ENCODE measurements at places on chromosomes 1 and 21.

- no peak for DNase-seq
Observed at GRCh38 chr1:174114788-174115448, 44.4 kb upstream of the RABGAP1L start.

- no peak for DNase-seq
Observed at GRCh38 chr1:18949686-18950400, 6.6 kb downstream of the IFFO2 start.

DNA sequence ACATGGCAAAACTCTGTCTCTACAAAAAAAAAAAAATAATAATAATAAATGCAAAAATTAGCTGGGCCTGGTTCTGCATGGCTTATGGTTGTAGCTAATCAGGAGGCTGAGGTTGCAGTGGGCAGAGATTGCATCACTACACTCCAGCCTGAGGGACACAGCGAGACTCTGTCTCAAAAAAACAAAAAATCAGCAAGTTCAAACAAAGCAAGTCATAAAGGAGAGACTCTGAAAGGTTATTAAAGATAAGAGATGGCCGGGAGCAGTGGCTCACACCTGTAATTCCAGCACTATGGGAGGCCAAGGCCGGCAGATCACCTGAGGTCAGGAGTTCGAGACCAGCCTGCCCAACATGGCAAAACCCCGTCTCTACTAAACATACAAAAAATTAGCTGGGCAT lies 28.8 kb downstream of the COP1 start:
- no peak for DNase-seq

- no peak for DNase-seq
Observed at GRCh38 chr1:158016651-158017335, 23.3 kb downstream of the KIRREL1 start.

- no peak for DNase-seq
Observed at GRCh38 chr1:117821774-117822482, 107.5 kb downstream of the GDAP2 start.

GRCh38 chr1:76066394-76066793 lies 8.2 kb upstream of the ST6GALNAC3 start:
- DNase-seq: no peak

- DNase-seq: no peak
Observed at GRCh38 chr1:244297616-244298015, 154.1 kb downstream of the ADSS2 start.

DNA sequence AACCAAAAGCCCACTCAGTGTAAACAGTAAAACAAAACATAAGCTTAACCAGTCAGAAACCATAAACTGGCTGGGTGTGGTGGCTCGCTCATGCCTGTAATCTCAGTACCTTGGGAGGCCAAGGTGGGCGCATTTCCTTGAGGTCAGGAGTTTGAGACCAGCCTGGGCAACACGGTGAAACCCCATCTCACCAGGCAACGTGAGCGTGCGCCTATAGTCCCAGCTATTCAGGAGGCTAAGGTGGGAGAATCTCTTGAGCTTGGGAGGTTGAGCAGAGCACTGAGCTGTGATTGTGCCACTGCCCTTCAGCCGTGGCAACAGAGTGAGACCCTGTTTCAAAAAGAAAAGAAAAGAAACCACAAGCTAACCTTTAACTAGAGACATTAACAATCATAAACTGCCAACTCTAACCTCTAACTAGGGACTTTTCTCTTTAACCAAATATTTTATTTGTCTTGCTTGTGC lies 13.1 kb upstream of the PRRC2C start:
- no peak for DNase-seq

- no peak for DNase-seq
Observed at GRCh38 chr1:197967066-197967465, 49.9 kb downstream of the LHX9 start.

DNA sequence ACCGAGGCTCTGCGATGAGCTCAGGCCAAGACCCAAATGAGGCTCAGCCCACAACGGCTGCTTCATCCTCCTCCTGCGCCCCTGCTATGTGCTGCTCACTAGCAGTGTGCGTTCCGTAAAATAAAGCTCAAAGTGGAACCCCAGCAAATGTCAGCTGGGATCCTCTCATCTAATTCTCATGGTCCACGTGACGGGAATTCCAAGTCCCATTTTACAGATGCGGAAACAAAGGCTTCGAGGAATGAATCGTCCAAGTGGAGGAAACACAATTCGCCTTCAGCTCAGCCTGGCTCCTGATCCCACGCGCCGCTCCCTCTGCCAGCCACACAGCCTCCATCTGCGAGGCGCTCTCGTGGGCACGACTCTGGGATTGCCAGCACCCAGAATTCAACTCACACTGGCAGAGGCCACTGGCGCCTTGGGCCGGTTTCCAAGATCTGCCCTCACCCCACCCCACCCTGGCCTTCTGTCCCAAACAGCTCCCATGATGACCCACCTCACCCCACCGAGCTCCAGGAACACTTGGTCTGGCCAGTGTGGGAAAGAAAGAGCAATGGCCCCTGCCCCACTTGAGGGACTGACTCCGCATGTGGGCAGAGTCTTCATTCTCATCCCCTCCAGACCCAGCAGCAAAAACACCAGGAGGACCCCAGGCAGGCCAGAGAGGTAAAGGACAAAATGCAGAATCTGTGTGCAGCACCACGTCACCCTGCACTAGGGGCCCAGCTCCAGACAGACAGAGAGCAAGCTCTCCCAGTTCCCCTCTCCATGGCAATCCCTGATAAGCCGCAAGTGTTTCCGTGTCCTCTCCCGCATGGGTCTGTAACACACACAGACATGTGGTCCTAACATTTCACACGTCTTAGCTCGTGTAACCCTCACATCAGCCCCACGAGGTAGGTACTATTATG lies 10.5 kb downstream of the CASZ1 start:
- DNase-seq: no peak

GRCh38 chr1:243475966-243476365 lies 220.1 kb downstream of the SDCCAG8 start:
- DNase-seq: no peak

GRCh38 chr1:37047542-37047941 lies 13.2 kb upstream of the GRIK3 start:
- DNase-seq: no peak

DNA sequence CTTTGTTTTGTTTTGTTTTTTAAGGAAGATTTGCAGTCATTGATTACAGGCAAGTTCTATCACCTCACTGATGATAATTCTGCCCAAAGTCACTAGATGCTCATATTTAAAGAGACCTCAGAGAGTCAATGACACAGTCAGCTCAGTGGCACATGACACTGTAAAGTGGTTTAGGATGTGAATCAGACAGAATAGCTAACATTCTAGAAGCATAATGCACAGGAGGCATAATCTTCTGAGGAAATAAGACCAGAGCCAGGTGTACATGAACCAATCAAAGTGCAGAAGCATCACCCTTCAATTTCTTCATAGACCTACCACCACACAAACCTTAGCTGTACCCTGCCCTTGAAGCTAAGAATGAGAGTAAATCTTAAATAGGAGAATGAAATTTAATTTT lies 268.5 kb downstream of the BRINP2 start:
- no peak for DNase-seq

- no peak for DNase-seq
Observed at GRCh38 chr1:100584761-100585745, 47.1 kb downstream of the GPR88 start.

- no peak for DNase-seq
Observed at GRCh38 chr1:68777851-68778250, 281.0 kb upstream of the DEPDC1 start.

GRCh38 chr1:60118085-60118484 lies 44.5 kb upstream of the C1orf87 start:
- DNase-seq: no peak

DNA sequence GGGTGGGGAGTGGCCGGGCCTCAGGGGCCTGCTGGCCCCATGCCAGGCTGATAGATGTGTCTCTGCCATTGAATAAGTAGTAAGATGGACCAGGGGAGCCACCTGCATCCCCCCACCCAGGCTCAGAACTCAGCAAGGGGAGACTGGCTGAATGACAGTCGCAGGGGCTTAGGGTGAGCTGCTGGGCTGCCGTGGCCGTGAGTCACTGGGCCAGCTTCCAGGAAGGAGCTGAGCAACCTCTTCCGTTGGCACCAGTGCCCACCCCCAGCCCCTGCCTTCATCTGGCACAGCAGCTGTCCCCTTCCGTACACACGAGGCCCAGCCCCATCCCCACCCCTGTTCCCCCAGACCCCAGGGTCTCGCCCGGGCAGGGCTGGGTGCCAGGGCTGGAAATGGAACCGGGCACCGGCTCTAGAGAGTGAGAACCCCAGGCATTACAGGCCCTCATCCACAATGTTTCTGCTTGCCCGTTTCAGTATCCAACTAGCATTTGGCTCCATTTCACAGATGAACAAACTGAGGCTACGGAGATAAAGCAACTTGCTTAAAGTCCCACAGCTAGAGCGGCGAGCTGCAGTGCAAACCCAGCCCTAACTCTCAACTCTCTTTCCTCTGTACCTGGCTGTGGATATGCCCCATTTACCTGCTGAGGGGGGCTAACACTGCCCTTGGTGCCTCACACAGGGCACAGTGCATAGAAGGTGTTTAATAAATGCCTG lies 10.2 kb downstream of the WNT4 start:
- no peak for DNase-seq

GRCh38 chr1:211198111-211198510 lies 61.1 kb upstream of the RCOR3 start:
- no peak for DNase-seq

GRCh38 chr1:167312871-167313270 lies 92.2 kb downstream of the POU2F1 start:
- no peak for DNase-seq

All from activated T-helper 1 cell treated with anti-CD3 and anti-CD28 coated beads, Interleukin-2, amount 50 U/mL, for 16 hours (primary cell).